ENCODE measurements at places on chromosomes 12 and 14. TPM values are rescaled to one million over a fixed set of nuclear protein-coding genes. Genes with fewer than 3 reads are reported as not detected.

The PPP4R4 gene
- 1.1 TPM for total RNA-seq

The CCDC196 gene
- total RNA-seq, result not detected

The TSPAN9 gene
- not detected for total RNA-seq

The SNAPC1 gene
- 6.1 TPM for total RNA-seq

The EEF1AKMT3 gene
- 3.1 TPM for total RNA-seq

The RPL10L gene
- total RNA-seq, result not detected

The LHX5 gene
- total RNA-seq, result not detected

The ANKRD52 gene
- 56.1 TPM for total RNA-seq

The LRTM2 gene
- not detected for total RNA-seq

The SGPP1 gene
- 19.3 TPM for total RNA-seq

Data from T-helper 2 cell treated with Interferon-gamma antibody and Interleukin-4, amounts not matched to agents 100 ng/mL and 5 ng/mL, for 36 hours (primary cell).